ENCODE measurements at places on chromosomes 6 and 20.

- no peak for DNase-seq
Observed at GRCh38 chr6:1613688-1614447, 4.2 kb downstream of the FOXC1 start.

DNA sequence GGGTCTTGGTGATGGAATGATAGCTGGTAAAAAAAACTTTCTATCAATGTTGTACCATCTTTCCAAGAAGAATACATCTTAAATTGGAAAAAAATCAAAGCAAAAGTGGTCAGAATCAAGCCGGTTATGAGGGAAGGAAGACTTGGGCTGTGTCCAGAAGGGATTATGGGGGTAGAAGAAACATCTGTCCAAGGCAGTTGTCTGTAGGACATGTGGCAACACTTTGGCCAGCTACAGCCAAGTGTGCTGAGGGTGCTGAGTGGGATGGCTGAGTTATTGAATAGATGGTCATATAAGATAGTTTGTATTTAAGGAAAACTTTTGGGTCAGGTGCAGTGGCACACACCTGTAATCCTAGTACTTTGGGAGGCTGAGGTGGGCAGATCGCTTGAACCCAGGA, 38.4 kb downstream of the INSM1 start:
- DNase-seq = no peak

DNA sequence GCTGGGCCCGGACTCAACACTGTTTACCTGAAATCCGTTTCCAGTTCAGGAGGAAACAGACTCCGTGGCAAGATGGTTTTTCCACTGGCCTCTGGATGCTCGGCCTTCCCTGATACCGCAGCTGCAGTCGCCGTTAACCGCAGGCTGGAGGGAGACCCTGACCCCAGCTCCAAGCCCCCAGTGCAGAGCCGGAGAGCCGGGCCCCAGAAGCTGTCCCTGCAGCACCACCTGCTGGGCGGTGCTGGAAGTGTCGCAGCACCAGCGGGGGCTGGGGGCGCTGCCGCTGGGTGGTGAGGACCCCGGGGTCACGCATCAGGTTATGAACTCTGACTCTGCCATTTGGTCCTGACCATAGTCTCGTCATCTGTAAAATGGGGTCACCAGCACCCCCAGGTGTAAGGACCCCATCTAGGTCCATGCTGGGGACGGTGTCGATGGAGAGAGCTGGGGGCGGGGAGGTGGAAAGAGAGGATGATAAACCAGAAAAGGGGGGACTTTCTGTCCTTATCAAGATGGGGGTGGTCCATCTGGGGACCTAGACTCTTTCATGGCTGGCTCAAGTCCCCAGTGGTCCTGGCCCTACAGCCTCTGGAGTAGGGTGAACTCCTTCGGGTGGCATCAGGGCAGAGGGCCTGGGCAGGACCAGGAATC, 20.8 kb upstream of the CHRNA4 start:
- DNase-seq = no peak

GRCh38 chr20:58645412-58645968, 5.6 kb upstream of the STX16 start:
- DNase-seq = no peak

- DNase-seq = no peak
Observed at GRCh38 chr6:14873101-14873500, 372.8 kb upstream of the JARID2 start.

- DNase-seq = no peak
Observed at GRCh38 chr6:142651384-142651783, 293.6 kb downstream of the HIVEP2 start.

DNA sequence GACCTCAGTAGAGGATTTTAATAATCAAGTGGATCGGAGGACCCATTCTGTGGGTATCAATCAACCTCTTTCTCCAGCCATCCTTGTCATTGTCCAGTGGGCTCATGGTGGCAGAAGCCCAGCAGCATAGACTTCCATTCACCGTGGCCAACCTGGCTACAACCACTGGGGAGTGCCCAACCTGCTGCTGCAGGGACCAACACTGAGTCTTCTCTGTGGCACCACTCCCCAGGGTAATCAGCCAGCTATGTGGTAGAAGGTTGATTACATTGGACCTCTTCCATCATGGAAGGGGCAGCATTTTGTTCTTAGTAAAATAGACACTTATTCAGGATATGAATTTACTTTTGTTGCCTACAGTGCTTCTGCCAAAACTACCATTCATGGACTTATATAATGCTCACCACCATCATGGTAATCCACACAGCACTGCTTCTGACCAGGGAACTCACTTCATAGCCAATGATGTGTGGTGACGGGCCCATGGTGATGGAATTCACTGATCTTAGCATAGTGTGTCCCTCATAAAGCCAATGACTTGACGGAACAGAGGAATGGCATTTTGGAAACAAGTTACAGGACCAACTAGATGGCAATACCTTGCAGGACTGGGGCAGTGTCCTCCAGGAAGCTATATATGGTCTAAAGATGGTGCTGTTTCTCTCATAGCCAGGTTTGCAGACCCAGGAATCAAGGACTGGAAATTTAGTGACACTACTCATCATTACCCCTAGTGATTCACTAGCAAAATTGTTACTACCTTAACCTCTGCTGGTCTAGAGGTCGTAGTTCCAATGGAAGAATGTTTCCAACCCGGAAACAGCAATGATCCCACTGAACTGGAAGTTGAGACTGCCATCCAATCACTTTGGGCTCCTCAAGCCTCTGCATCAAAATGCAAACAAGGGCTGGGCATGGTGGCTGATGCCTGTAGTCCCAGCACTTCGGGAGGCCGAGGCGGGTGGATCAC, 7.6 kb downstream of the CD24 start:
- DNase-seq = no peak

- DNase-seq = no peak
Observed at GRCh38 chr6:153092082-153093013, 38.7 kb downstream of the RGS17 start.

DNA sequence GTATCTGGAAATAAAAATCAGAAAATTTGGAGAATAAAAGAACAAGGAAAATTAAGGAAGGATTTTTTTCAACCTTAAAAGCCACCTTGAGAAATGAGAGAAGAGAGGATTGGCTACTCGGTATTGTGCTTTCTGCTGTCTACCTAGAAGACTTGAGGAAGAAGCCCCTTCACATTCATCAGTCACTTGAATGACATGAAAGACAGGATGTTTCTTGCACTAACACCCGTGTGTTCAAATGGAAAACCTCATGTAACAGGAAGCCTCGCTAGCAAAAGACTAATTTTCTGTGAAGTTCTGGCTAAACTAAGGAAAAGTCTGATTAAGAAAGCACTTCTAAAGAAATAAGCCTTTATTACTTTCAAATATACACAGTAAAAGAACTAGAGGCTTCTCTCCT, 69.9 kb downstream of the OLIG3 start:
- no peak for DNase-seq

DNA sequence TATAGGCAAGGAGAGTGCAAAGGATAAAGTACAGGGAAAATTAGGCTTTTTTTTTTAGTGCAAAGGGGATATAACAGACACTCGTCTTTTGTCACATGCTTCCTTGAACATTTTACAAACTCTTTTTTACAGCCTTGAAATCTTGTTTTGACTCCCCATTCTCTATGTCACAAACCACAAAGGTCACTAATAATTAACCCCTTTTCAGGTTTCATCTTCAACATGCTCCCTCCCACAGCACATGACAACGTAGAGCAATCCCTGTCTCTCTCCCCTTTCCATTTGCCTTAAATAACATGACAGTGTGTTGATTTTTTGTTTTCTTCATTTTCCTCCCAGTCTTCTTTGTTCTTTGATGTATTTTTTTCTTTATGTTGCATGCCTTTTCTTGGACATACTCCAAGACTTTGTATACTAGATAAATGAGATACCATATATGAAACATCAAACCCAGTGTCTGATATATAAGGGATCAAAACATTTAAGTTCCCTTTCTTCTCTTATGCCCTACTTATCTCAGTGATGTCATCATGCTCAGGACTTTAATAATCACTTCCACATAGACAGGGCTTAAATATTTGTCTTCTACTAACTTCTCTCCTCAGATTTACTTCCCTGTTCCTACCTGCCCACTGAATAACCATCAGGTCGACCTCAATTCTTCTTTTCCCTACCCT, 378.7 kb upstream of the HSF2 start:
- DNase-seq = no peak

GRCh38 chr20:63132715-63133471, 83.0 kb downstream of the YTHDF1 start:
- no peak for DNase-seq

GRCh38 chr6:154921482-154921881, 73.6 kb upstream of the TIAM2 start:
- no peak for DNase-seq

DNA sequence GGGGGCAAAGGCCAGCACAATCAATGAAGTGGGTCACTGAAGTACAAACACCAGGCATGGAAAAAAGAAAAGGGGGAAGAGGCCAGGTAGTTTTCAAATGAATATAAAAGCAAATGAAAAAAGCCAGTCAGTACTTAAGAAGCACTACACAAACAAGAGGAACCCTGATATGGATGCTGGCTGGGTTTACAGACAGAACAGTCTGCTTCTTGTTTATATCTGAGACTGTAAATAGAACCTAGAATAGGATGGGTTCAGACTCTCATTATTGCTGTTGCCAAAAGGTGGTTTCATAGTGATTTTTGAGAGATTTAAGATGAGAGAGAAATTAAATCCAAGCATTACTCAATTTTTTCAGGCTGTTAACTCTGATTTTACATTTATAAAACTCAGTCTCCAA, 24.1 kb downstream of the USP45 start:
- DNase-seq = no peak

GRCh38 chr6:137486416-137486815, 7.8 kb downstream of the OLIG3 start:
- no peak for DNase-seq

DNA sequence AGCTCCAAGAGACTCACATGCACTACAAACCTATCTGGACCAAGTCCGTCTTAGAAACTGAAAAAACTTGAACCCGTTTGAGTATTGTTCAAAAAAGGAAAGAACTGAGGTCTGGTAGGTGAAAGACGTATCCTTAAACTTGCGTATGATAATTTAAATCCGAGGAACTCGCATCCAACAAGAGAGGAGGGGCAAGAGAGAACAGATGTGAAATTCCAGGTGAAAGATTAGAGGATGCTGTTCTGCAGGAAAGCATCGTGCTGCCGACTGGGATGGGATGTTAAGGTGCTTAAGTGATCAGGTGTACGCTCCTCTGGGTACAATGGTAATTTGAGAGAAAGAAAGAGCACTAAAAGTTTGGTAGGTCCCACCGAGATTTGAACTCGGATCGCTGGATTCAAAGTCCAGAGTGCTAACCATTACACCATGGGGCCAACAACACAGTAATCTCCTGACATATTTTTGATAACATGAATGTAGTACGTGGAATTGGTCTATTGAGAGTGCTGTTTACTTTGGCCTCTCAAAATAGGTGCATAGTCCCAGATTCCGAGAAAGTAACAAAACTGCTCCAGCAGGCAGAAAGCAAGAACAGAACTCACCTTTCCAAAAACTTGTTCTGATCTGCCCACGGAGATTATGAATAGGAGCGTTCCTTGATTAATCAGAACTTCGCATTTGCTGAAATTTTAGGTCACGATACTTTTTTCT, 53.5 kb upstream of the BTN3A2 start:
- DNase-seq = no peak

DNA sequence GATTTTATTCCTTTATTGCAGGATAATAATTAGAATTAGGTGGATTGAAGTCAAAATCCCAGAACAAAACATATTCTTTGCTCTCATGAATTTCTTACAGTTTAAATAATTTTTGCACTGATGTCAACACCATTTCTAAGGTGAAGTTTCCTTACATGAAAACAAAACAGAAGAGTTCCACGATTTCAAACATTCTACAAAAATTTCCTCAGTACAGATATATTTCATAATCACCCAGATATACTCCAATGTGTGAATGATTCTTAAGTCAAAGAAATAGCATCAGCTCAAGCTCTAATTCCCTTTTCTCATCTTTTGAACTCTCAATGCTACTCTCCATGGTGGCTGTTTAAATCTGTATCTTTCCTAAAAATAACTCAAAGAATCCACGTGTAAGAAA, 39.5 kb upstream of the THBS2 start:
- DNase-seq = no peak

DNA sequence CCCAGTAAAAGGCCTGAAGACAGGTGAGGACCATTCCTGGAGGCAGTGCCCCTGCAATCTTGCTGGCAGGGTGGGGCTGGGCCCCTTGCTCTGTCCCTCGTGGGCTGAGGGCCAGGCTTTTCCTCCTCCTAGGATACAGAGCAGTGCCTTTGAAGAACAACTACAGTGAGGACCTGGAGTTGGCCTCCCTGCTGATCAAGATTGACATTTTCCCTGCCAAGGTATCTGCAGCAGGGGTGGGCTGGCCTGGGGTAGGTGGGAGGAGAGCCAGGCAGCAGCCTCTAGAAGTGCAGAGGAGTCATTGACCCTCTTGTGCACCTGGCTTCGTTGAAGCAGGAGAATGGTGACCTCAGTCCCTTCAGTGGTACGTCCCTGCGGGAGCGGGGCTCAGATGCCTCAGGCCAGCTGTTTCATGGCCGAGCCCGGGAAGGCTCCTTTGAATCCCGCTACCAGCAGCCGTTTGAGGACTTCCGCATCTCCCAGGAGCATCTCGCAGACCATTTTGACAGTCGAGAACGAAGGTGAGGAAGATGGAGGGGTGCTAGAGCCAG, 36.5 kb downstream of the PLCG1 start:
- DNase-seq = no peak

- no peak for DNase-seq
Observed at GRCh38 chr6:9250852-9251251, 815.5 kb upstream of the SLC35B3 start.

- no peak for DNase-seq
Observed at GRCh38 chr6:147577488-147577887, 69.0 kb downstream of the SAMD5 start.

- no peak for DNase-seq
Observed at GRCh38 chr6:142376115-142376514, 74.3 kb downstream of the ADGRG6 start.

DNA sequence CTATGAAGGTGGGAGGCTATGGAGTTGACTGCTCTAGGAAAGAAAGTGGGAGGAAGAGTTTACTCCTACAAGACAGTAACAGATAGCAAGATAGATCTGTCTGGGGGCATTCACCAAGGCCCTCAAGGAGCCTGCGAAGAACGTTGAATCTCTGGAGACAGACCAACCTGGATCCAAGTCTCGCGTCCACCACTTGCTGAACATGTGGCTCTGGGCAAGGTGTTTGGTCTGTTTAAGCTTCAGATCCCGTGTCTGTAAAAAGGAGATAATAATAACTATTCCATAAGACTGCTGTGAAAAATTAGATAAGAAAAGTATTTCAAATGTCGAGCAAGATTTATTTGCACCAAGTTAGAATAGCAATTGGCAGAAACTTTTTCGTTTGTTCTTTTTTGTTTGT, 8.1 kb upstream of the EEF1A1 start:
- no peak for DNase-seq

DNA sequence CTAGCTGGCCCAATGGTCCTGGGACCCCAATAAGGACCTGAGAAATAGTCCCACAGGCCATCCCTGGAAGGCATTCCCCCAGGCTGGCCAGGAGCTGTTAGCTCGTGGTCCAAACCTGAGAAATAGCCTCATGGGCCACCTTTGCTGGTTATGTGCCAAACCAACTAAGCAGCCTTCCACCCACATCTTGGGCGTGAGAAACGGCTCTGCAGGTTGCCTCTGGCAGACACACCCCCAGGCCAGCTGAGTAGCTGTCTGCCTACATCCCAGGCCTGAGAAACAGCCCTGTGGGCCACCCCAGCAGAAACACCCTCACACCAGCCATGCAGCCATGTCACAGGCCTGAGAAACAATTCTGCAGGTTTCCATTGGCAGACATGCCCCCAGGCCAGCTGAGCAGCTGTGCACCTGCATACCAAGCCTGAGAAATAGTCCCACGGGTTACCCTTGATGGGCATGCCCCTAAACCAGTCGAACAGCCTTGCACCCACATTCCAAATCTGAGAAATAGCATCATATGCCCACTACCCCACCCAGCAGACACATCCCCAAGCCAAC, 567.8 kb upstream of the ID4 start:
- no peak for DNase-seq

Measured in caudate nucleus (tissue), 63 donors.